ENCODE measurements at places on chromosomes 4 and X. TPM values are rescaled to one million over a fixed set of nuclear protein-coding genes. Genes with fewer than 3 reads are reported as not detected.

SPANXB1 gene
- polyA plus RNA-seq = not detected

MAGEE1 gene
- 1.5 TPM for polyA plus RNA-seq

AKAP17A gene
- 27.6 TPM for polyA plus RNA-seq

CSN1S1 gene
- 0.21 TPM for polyA plus RNA-seq

CCNA2 gene
- 57.9 TPM for polyA plus RNA-seq

DRD5 gene
- polyA plus RNA-seq = 0.08 TPM

PRKG2 gene
- polyA plus RNA-seq = 1.9 TPM

TXLNG gene
- 35.3 TPM for polyA plus RNA-seq

RFC1 gene
- polyA plus RNA-seq = 194 TPM

ERAS gene
- 1.7 TPM for polyA plus RNA-seq

TBC1D25 gene
- polyA plus RNA-seq = 1.9 TPM

PPP1R2C gene
- not detected for polyA plus RNA-seq

MAGEA12 gene
- not detected for polyA plus RNA-seq

EPGN gene
- polyA plus RNA-seq = not detected

Data from GM23338 (cell line).